ENCODE measurements at places on chromosomes 12 and 14.

DNA sequence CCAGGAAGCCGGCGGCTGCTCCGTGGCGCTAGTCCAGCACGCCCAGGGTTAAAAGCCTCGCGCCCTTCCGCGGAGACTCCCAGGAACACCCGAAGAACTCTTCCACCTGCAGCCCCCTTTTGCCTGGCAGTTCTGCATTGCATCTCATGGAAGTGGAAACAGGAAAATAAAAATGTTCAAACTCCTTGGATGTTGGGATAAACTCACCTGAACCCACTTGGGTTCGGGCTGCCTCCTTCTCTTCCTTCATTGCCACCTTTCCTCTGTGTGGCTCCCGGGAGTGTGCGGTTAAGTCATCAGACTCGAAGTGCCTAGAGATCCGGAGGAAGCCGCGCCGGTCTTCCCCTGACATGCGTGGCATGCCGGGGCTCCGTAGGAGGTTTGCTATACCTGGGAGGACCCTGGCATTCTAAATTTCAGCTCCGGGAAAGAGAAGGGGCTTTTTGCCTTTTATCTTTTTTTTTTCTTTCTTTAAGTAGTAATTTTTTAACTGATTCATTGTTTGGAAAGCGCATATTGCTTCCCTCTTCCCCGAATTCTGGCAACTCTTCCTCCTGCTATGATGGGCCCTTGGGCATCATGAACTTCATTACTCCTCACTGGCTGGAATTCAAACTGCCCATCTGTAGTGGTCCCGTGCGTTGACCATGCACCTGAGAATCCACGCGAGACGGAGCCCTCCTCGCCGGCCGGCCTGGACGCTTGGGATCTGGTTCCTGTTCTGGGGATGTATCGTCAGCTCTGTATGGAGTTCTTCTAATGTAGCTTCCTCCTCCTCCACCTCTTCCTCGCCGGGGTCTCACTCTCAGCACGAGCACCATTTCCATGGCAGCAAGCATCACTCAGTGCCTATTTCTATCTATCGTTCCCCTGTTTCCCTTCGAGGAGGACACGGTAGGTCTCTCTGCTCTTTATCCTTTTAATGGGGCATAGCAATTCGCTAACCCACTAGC is 931.4 kb downstream of the DIO2 start:
- DNase-seq = no peak

DNA sequence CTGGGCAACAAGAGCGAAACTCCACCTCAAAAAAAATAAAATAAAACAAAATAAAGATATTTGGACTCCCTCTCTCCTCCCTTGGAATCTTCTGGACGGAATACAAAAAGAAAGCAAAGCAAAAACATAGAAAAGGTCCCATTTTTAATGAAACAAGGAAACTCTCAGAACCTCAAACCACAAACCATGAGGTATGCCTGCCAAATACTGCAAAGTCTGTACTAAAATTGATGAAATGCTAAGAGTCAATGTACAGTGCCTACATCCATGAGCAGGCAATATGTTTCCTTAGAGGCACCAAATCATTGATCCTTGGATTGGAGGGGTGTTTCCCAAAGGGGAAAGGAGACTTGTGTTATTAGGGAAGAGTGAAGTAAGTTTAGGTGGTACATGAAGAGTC is 8.2 kb upstream of the RPS6KA5 start:
- no peak for DNase-seq

DNA sequence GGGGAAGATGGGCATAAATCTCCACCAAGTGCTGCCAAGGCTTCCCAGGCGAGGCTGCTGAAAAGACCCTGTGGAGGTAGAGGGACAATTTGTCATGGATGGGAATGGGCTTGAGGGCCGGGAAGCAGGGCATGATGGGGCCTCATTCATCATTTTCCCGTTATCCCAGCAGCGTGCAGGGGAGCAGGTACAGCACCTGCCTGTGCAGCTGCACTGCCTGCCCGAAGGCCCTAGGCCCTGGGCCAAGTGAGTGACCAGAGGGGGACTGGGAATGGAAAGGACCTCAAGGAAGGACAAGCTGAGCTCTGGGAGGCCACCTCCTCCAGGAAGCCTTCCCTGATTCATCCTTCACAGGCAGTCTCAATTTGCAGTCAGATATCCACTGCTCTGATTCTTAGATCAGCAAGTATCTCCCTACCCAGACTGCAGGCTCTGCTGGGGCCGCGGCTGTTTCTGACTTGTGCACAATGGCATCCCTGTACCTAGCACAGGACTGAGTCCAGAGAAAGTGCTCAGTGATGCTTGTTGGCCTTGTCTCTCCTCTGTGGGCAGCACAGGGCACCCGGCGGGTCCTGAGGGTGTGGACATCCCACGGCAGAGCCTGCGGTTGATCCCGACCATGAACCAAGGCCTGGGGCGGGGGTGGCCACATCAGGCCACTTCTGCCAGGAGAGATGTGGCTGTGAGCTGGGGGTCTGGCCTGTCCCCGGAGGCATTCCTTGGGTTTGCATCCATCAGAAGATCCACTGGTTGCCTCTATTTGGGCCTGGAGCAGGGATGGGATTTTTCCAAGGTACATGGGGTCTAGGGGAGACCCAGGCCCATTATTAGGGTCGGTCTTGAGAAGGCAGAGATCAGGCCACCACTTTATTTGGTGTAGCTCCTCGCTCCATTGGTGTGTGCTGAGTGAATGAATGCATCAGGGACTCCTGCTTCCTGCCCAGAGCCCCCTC is 167.3 kb upstream of the RTL1 start:
- DNase-seq = no peak

- DNase-seq = no peak
Observed at GRCh38 chr12:107415071-107415470, 270.5 kb upstream of the PWP1 start.

- DNase-seq = no peak
Observed at GRCh38 chr12:122969676-122970075, 3.4 kb upstream of the ABCB9 start.

- DNase-seq = no peak
Observed at GRCh38 chr14:36579001-36579555, 3.3 kb downstream of the NKX2-8 start.

DNA sequence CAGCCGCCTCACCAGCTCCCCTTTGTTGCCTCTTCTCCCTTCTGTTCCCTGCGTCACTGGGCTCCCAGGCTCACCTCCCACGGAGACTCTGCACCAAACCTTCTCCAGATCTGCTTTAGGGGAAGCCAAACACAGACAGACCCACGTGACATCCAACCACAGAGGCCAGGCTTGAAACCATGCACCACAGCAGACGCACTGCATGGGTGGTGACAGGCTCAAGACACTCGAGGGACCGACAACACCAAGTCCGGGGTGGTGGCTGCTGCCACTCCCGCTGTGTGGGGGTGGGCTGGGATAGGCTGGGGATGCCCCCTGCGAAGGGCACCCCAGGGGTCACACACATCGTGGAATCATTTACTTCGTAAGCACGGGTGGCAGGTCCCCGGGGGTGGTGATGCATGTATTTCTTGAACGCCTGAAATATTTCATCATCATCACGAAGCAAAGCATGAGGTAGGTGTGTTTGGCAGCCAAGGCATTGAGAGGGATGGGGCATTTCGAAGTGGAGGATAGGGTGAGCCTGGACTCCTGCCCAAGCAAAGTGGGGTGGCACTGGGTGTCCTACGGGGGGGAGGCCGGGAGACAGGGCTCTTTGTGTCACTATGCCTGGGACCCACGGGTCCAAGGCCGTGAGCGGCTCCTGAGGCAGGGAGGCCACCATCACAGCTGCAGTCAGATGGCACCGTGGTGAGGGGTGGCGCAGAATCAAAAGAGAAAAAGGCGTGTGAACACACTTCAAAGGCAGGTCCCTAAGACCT is 66.8 kb upstream of the RFLNA start:
- no peak for DNase-seq

- no peak for DNase-seq
Observed at GRCh38 chr12:62581288-62582064, 114.8 kb downstream of the MON2 start.

GRCh38 chr14:60665177-60665550 is 15.9 kb upstream of the SIX1 start:
- DNase-seq = no peak

- no peak for DNase-seq
Observed at GRCh38 chr14:22607291-22607690, 9.2 kb downstream of the ABHD4 start.

GRCh38 chr12:78037707-78038106 is 207.0 kb downstream of the NAV3 start:
- no peak for DNase-seq

- DNase-seq = no peak
Observed at GRCh38 chr14:80770114-80770908, 171.2 kb downstream of the CEP128 start.

- DNase-seq = no peak
Observed at GRCh38 chr12:98819821-98820404, 174.8 kb downstream of the APAF1 start.

- DNase-seq = no peak
Observed at GRCh38 chr14:22549981-22550673, 38.9 kb downstream of the DAD1 start.

DNA sequence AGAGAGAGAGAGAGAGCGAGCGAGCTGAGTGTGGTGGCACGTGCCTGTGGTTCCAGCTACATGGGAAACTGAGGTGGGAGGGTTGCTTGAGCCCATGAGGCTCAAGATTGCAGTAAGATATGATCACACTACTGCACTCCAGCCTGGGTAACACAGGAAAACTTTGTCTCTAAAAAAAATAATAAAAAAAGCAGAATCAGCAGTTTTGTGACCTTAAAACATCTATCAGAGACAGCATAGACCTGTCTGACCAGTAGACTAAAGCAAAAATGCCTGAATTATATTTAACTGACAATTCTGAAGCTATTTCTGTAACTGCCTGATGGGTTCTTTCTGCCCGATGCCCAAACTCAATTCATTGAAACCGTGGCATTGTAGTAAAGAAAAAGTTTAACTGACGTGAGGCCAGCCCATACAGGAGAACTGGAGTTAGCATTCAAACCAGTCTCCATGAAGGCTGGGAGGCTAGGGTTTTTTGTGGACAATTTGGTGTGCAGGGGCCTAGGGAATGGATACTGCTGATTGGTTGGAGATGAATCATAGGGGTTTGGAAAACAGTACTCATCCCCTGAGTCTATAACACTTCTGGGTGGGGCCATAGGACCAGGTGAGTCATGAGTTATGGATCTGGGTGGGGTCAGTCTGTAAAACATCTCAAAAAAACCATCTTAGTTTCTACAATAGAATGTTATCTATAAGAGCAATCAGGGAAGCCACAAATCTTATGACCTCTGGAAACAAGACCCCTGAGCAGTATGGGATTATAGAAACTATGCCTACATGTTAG is 8.0 kb upstream of the RASSF8 start:
- no peak for DNase-seq

GRCh38 chr14:74552623-74553022 is 59.1 kb downstream of the ISCA2 start:
- DNase-seq = no peak

- no peak for DNase-seq
Observed at GRCh38 chr12:54765652-54766051, 88.7 kb upstream of the MUCL1 start.

DNA sequence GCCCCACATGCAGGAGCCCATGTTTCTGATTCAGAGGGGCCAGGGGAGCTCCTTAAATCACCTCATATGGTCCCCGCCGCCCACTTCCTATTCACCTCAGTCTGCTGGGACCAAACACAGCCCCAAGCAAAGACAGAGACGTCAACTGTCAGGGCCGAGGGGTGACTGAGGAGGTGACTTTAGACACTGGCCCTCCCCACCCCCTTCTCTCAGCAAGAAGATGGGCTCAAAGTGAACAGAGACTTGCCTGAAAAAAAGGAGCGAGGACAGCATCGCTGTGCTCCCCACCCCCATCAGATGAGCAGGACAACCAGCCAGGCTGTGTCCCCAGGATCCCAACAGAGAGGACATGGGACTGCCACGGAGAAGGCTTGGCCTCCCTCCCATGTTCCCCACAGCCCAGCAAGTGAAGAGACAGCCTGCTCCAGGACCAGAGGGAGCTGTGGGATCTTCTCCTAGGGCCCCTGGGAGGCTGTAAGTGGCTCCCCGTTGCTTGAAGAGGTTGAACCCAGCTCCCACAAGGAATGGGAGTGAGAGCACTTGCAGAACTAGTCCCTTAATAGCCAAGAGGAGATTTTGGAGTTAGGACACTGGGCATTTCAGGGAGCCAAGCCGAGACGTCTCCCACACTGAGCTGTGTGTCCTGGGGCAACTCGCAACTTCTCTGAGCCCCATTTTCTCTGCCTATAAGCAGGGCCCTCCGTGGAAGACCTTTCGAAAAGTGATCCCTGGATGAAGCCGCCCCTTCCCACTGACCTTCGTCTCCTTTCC is 1.3 kb upstream of the KRT79 start:
- no peak for DNase-seq

GRCh38 chr12:42871816-42872215 is 282.3 kb upstream of the PRICKLE1 start:
- DNase-seq = no peak

DNA sequence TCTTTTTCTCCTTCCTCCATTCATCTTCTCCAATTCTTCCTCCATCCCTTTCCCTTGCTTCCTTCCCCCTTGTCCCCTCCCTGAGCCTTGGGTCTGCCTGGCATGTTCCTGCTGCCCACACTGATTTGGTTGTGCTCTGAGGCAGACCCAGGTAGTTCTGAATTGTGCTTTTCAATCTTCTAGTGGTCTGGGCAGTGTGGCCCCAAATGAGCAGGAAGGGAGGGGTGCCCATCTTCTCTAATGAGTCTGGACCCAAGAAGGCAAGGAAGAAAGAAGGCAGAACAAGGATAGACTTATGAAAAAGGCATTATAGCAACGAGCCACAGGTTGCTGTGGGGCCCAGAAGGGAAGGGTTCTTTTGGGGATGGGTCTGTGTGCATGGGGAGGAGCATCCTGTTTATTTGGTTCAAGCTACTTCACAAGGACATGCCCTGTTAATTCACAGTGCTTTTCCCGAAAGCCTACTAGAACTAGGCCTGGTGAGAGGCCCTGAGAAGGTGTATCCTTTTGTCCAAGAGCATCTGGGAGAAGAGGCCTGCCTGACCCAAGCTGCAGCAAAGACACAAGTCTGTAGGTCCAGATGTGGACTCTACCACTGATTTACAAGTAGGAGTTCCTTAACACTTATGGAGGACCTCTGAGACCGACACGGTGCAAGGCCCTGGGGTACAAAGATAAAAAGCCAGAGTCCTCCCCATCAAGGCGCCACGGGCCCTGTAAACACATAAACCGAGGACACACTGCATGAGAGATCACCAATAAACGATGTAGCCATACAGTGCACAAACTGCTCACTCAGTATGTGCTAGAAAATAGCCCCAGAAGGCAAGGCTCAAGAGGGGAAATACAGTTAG is 1.1 kb upstream of the SUSD6 start:
- no peak for DNase-seq

GRCh38 chr14:78725086-78725485 is 554.9 kb downstream of the NRXN3 start:
- DNase-seq = no peak

DNA sequence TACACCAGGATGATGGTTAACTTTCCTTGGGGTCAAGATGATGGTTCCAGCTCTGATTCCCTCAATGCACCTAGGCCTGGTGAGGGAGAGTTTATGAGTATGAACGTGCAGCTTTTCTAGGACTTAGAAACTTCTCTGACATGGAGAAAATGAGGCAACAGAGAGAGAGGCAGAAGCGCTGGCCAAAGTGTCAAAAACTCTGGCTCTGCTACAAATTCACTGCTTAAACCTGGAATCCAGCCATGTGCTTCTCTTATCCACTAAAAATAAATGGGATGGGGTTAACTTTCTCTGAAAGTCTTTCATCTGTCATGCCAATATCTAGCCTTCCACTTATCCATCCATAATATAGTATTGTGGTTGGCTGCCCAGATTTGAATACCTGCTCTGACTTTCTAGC is 568.7 kb downstream of the MED13L start:
- no peak for DNase-seq
